HL-60 (cell line): ENCODE measurements at places on chromosomes 13 and 19.

DNA sequence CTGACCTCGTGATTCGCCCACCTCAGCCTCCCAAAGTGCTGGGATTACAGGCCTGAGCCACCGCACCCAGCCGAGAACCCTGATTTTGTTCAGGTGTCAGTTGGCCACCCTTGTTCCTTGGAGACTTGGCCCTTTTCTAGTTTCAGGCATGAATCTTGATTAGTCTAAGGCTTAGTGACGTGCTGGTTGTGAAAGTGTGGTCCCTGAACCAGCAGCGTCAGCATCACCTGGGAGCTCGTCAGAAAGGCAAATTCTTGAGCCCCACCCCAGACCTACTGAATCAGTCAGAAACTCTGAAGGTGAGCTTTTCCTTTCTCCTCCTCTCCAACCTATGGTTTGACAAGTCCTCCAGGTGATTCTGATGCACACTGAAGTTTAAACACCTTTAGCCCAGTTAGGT lies 35.2 kb downstream of the CACNG6 start:
- no peak for DNase-seq

DNA sequence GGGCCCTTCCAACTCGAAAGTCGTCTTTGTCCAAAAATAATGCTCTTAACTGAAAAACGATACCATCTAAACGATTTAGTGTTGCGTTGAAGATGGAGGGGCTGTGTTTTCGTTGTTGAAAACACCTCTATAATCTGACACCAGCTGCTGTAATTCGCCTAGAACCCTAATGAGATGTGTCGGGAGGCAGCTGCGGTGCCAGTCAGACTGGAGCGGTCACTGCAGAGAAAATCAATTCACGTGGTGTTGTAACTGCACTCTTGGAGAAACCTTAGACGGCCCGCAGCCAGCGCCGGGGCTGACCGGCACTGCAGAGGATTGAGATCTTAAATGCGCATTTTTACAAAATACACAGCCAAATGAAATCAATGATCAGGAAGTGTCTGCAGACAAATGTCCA lies 339.1 kb downstream of the ZNF536 start:
- DNase-seq: no peak

DNA sequence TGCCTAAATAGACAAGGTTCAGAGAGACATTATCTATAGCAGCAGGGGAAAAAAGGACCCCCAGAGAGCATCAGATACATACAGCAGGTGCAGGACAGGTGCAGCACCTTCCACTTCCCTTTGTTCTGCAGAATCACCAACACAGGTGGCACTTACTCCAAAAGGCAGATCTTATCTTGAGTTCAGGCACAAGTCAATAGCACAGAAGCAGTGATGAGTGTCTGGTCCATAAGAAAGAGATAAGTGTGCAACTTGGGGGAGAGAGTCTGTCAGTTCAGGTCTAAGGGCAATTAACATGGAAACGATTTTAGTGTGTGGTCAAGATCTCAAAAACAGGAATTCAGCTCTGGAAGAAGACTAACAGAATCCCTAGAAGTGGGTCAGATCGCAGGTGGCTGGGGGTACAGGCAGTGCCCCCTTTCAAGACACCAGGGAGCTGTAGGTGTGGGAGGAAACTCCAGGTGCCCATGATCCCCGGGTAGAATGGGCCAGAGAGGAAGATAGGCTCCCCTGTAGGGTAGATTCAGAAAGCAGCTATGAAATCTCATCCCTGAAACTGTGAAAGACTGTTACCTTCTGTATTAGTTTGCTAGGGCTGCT lies 40.6 kb downstream of the TNFSF11 start:
- DNase-seq: no peak

DNA sequence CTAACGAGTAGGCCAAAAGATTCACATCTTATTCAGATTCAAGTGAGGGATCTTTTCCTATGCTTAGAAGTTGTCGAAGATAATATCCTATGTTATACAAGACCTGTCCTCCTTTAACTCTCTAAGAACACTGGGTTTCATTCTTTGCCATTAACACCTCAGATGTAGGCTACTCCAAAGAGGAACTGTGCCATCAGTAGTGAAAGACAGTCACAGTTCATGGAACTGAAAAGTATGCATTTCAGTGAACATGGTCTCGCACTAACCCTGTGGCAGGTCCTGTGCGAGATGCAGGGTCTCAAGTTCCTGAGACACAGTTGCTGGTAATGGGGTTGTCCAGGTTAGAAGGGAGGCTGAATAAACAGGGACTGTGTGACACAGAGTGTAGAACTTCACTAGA lies 4.1 kb downstream of the LGALS16 start:
- no peak for DNase-seq

DNA sequence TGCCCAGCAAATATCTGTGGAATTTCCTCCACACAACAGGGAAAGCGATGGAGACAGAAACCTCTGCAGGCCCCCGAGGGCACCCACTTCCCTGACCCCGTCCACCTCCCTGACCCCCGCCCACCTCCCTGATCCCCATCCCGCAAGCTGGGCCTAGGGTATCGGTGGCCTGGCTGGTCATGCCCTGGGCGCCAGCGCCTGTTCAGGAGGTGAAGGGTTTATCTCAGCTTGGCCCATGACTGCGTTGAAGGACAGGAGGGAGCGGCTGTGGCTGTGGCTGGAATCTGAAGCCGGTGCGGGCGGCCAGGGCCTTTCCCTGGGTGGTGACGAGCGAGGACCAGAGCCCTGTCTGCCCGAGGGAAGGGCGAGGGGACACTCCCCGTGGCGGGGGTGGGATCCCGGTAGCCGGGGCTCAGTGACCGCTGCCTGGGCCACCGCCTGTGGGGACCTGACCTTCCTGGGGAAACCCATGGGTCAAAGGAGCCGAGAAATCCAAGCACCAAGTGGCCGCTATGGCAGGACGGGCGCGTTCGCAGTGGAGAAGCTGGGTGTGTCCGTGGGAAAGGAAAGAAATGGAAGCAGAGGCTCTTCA lies 20.7 kb downstream of the GAS6 start:
- no peak for DNase-seq

- no peak for DNase-seq
Observed at GRCh38 chr19:16042533-16043085, 33.7 kb upstream of the TPM4 start.

DNA sequence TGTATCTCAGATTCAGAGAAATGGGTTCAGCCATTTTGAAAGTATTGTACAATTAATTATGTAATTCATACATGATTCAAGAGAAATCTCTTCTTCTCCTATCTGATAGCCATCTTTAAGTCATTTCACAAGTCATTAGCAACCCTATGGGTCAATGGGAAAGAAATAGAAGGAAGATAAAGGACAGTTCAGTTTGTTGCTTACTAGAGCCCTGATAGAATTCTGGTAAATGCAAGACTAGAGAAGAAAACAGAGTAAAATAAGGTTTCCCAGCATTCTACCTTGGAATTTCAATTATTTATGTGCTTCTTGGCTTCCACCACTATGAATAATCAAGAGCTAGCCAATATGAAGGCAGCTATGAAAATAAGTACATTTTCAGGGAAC lies 117.7 kb downstream of the LHFPL6 start:
- no peak for DNase-seq

- DNase-seq: no peak
Observed at GRCh38 chr13:35988648-35989081, 142.5 kb downstream of the DCLK1 start.

GRCh38 chr13:75607447-75607846 lies 28.7 kb upstream of the LMO7 start:
- no peak for DNase-seq

GRCh38 chr19:14476673-14477401 lies 1.7 kb upstream of the PTGER1 start:
- peak; percentile 61 for DNase-seq

- no peak for DNase-seq
Observed at GRCh38 chr13:30863231-30863630, 42.8 kb upstream of the MEDAG start.

DNA sequence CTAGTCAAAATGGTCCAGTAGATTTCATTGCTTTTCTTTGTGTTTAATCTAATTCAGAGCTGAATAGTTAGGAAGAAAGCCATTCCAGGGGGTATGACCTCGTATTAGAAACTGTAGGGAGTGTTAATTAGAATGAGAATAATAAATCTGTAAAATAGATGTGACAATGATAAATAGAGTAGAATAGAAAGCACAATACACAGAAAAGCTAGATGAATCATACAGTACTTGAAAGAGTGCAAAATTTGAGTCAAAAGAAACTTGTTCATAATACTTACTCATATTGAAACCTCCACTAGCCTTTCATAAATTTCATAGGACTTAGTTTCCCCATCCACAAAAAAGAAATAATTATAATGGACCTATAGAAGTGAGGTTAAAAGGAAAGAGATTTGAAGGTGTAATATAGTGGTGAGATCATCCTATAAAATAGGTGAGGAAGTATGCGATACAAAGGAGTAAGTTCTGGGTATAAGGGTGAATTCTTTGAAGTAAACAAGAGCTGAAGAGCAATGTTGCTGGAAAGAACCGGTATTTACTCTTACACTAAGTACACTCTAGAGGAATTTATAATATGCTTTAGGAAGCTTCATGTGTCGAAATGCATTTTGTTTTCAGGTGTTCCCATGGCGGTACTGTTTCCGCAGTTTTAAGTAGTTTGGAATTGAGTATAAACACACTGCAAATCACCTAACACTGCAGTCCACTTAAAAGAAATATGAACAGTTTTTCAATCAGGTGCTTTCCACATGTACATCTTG lies 21.9 kb downstream of the PCDH17 start:
- no peak for DNase-seq

DNA sequence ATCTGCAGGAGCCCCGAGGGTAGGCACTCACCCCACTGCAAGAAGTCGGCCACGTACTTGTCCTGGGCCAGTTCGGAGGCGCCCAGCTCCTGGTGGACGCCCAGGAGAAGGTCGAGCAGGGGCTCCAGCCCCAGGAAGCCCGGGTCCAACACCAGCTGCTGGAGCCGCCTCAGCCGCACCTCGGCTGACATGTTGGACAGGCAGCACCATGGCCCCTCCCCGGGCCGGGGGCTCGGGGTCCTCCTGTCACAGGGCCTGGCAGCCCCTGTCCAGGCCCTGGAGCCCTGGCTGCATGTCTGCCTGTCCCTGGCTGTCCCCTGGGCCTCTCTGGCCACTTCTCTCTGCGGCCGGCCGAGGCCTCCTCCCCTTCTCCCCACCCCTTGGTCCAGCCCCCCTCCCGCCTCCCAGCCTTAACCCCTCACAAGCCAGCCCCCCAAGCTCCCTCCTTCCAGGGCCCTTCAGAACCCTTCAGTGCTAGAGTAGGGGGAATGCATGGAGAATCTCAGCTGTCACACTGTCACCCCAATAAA lies at the start of gene DMPK:
Gene DMPK, minus strand, starts transcription at position 329 of the 530 bp plus-strand sequence. Its CDS starts 138 bp downstream, at position 191.
- DNase-seq: no peak

GRCh38 chr13:39779337-39780265 lies 124.1 kb downstream of the COG6 start:
- no peak for DNase-seq

DNA sequence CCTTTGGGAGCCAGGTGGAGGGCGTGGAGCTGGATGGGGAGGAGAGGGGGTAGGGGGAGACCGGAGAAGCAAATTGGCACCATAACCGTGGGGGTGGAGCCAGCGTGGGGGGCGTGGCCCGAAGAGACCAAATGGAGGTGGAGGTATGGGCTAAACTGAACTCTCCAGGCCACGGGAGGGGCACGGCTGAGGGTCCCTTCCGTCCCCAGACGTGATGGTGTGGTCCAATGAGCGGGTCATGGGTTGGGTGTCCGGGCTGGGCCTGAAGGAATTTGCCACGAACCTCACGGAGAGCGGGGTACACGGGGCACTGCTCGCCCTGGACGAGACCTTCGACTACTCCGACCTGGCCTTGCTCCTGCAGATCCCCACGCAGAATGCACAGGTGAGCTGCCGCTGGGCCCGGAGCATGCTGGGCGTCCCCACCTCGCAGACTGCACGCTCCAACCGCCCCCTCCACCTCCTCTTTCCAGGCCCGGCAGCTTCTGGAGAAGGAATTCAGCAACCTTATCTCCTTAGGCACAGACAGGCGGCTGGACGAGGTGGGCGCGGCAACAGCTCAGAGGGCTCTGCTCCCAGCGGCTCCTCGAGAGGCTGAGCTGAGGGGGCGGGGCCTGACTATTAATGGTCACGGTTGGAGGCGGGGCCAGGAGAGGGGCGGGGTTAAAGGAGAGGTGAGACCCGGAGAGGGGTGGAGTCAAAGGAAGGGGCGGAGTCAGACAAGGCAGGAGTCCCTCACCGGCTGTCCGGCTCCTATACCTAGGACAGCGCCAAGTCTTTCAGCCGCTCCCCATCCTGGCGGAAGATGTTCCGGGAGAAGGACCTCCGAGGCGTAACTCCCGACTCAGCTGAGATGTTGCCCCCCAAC lies 6.2 kb downstream of the HRC start:
- DNase-seq: peak; percentile 63

DNA sequence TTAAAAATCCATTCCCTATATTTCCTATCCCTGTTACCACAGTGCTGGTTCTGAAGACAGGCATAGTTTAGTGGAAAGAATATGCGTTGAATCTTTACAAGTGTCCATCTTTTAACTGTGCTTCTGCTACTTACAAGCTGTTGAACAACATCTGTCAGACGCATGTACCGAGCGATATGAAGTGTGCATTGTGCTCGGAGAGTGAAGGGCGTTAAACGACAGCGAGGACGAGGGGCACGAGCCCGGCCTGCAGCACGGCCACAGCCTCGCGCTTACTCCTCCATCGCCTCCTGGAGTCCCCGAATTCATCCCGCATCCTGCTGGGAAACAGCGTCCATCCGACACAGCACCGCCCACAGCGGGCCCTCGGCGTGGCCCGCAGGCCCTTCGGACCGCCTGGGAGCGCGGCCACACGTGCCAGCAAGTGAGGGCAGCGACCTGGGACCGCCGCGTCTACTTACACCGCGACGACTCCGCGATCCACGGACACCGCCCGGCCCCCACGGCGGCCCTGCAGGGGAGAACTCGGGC lies 514 bp downstream of the PCID2 start:
- DNase-seq: peak; percentile 30

DNA sequence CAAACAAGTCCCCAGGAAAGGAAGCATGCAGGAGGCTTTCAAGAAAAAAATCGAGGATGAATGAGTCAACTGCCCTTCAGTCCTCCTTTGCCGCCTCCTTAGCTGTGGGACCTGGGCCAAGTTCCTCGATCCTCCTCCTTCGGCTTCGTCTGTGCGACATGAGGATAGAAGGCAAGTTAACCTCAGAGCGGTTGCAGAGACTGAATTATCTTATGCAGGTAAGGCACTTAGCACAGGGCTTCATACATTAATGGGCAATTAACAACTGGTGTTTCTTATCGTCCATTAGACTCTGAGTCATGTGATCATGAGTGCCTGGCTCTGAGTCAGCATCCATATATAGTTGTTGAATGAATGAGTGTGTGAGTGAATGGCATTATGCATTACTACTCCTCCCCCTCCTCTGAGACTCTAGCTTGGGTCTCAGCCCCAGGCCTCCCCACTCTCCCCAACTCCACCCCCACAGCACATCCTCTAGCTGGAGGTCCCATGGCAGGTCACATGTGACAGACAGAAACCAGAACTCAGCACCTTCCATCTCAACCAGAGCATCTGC lies 1.6 kb upstream of the TTC9B start:
- no peak for DNase-seq

DNA sequence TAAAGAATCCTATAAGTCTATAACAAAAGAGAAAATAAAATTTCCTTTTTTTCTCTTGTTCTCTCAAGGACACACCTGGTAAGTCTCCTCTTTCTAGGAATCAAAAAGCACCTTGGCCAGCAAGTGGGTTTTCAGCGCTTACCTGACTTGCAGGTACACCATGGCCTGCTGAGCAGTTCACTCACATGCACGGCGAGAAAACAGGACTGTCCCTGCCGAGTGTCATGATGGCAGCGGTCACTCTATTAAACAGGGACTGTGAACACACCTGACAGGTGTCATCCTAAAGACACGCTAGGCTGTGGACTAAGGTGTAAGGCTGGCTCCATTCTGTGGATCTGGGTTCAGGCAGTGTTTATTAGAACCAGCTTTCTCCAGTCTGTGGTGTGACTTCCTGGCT lies 170.2 kb downstream of the TEX29 start:
- DNase-seq: no peak

GRCh38 chr13:36251526-36251925 lies 37.2 kb upstream of the SOHLH2 start:
- DNase-seq: no peak
